ENCODE measurements at places on chromosomes 3 and 15.

GRCh38 chr15:72285402-72285801, 13.0 kb upstream of the PARP6 start:
- DNase-seq, result no peak

- peak; percentile 25 for DNase-seq
Observed at GRCh38 chr15:92277776-92278175, 115.9 kb upstream of the ST8SIA2 start.

GRCh38 chr3:12733566-12733965, 25.5 kb downstream of the TMEM40 start:
- no peak for DNase-seq

DNA sequence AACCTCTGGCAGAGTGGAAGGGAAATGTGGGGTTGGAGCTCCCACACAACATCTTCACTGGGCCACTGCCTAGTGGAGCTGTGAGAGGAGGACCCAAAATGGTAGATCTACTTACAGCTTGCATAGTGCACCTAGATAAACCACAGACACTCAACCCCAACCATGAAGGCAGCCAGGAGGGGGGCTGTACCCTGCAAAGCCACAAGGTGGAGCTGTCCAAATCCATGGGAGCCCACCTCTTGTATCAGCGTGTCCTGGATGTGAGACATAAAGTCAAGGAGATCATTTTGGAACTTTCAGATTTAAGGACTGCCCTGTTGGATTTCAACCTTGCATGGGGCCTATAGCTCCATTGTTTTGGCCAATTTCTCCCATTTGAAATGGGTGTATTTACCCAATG, 20.9 kb downstream of the TP63 start:
- peak; percentile 31 for DNase-seq

DNA sequence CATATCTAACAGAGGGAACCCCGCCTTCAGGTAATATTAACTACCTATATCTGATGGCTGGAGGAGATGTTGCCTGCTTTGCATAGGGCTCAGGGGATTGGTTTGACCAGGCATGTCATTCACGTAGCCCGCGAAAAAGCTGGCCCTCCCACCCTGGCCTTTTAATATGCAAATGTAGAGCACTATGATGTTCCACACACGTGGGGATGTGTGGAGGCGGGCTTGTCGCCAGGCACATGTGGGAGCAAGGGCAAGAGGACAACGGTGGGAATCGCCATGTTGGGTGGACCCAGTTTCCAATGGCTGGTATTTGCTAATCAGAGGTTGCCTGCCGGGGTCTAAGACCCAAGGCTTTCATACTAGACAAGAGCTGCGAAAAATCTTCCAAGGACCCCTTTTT, 469.8 kb downstream of the ZPLD1 start:
- DNase-seq, result no peak

DNA sequence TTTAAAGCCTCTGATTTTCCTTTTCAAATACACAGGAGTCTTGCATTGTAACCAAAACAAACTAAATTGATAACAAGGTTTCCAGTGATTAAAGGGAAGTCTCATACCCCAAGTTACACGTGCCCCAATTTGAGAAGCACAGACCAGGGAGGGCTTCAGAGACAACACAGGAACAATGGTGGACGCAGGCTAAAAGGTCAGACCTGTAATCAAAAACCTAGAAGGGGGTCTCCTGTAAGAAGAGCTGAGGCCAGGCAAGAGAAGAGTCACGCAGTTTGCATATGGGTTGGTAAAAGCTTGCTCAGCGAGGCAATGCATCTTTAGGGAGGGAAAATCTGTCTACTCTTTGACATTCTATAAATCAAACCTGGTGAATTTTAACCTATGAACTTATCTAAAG, 58.6 kb upstream of the MCF2L2 start:
- peak; percentile 3 for DNase-seq

DNA sequence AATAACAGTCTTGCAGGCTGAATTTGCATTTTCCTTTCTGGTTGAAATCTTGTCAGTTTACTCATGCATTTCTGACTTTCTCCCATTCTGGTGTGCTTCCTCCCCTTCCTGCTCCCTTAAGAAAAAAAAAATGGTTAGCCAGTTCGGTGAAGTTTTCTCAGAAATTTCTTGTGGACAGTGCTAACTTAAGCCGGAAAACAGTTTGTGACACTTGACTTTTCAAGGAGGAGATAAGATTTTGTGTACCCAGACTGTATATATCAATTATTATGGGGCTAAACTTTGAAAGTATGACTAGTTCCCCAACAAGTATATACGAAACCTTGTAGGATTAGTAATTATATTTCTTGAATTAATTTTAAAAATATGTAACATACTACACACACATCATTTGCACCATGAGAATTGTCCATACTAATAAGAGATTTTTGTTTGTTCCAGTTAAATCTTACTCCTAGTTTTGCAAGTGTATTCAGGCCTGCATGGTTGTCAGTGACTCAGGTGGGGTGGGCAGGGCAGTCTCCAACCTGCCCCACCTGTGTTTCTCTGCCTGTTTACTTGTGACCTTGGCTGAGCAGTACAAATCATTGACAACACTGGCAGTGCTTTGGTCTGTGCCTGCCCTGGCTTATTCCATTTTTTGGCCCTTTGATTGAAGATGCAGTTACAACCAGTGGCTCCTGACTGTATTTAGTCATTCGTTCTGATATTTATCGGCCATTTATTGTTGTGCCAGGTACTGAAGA, 19.1 kb downstream of the UBE2E1 start:
- no peak for DNase-seq

All from stimulated activated CD8-positive, alpha-beta memory T cell treated with anti-CD3 and anti-CD28 coated beads, Interleukin-4, amount 100 ng/mL, for 48 hours (primary cell).